GM04503 (cell line): ENCODE measurements at places on chromosomes 11 and 22.

GRCh38 chr11:44518968-44519550, 46.4 kb upstream of the CD82 start:
- no peak for DNase-seq

- DNase-seq, result no peak
Measured at GRCh38 chr11:84800755-84801346, 826.3 kb downstream of the DLG2 start.

DNA sequence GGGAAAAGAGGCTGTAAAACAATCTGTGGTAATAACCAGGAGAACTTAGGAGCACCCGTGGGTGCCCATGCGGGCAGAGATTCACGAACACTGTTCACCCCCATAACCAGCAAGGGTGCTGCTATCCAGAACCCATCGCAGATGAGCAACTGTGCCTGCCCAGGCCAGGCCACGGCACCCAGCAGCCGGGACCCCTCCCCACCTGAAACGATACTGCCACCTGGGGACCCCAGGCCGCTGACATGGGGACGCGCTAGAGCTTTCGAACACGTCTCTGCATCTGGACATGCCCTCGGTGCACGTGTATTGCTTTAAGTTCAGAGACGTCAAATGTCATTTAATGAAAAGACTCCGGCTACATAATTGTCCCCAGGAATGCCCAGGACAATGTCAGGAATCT, 14.3 kb upstream of the MUC2 start:
- no peak for DNase-seq

DNA sequence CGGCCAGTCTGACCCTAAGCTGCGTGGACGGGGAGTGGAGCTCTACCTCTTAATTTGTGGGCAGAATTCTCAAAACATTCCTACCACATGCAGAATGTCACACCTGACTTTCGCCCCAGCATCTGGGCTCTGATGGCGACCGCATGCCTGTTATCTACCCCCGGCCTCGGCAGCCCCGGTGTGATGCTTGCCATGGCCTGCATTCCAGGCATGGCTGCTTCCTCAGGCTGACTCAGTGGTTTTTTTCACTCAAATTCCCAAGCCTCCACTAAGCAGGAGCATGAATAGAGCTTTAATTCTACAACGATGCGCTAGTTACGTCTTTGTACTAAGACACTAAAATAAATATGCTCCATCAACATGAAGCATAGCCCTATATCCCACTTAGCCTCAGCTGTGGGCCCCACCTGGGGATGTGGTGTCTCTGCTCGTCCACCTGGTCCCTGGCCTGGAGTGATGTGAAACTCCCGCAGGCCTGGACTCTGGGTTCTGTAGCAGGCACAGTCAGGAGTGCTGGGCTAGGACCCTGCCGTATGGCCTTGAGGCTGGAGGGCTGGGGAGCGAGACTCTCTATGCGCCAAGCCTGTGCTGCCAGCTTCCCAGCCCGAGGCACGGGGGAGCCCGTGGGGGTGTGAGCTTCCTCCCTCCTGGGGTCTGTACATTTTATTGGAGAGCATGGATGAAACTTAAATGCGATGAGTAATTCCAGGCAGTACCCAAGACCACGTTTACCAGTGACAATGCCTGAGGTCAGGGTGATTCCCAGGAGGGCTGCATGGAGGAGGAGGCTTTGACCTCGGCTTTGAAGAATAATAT, 153.2 kb downstream of the CTTN start:
- DNase-seq, result no peak

DNA sequence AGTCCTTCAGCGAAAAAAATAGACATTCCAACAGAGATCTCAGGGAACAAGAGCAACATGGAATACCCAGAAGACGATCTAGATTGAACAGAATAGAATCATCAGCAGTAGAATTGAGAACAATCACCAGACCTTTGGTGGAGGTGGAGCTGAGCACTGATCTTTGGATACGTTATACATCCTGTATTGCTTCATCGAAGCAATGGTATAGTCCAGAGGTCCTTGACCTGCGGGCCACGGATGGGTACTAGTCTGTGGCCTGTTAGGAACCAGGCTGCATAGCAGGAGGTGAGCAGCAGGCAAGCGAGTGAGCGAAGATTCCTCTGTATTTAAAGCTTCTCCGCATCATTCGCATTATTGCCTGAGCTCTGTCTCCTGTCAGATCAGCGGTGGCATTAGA, 17.6 kb downstream of the LRRC55 start:
- no peak for DNase-seq
